ENCODE measurements at places on chromosomes 1 and 21.

DNA sequence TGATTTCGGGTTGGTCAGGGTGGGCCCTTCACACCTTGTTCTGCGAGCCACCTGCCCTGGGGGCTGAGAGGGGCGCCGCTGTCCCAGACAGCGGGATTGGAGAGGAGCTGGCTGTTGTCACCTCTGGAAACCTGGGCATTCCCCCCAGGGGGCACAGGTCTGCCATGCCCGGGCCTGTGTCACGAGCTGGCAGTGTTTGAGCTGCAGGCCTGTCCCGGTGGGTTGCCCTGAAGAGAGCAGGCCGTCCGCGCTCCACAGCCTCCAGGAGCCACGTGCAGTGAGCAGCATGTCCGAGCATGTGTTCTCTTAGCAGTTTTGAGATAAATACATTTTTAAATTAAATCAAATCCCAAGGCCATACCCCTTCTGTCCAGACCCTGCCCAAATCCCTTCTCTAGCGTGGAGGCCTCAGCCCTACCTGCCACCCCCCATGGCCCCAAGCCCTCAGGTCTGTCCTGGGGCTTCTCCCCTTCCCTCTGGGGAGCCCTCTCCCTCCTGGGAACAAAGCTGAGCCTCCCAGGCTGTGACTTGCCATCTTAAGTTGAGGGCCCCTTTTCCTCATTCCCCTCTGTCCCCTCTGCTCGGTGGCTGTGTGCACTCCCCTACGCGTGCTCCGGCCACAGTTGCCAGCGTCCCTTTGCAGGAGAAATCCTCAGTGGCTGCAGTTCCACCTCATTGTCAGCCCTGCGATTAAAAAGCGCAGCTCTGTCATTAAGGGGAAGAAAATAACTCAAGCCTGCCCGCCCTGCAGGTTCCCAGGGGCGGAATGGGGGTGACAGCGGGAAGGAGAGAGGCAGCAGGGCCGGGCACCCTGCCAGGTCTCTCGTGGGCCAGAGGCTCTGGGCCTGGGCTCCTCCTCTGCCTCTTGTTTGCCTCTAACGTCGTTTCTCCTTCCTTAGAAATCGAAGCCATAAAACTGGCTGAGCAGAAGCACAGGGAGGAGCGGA is 26.6 kb downstream of the SLX9 start:
- no peak for DNase-seq

GRCh38 chr1:153646672-153647345 is 11.7 kb upstream of the SNAPIN start:
- no peak for DNase-seq

GRCh38 chr1:159791461-159791860 is 10.7 kb downstream of the DUSP23 start:
- DNase-seq: no peak

- DNase-seq: no peak
Observed at GRCh38 chr1:218436346-218436745, 91.2 kb downstream of the TGFB2 start.

- DNase-seq: no peak
Observed at GRCh38 chr1:52323731-52324130, 42.3 kb downstream of the CC2D1B start.

DNA sequence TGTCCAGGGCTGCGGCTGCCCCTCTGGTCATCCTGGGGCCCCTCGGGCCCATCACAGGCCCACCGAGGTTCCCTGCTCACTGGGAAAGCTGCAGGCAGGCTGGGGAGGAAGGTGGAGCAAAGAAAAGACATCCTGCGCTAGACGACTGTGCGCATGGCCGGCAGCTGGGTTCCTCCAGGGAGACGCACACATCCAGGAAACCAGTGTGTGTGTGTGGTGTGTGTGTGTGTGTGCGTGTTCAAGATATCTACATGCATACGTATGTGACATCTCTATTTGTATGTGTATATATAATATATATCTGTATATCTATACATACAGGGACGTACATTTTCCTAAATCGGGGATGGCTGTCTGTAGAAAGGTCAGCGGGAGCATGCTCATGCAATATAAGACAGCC is 63.7 kb downstream of the ACOT7 start:
- no peak for DNase-seq

DNA sequence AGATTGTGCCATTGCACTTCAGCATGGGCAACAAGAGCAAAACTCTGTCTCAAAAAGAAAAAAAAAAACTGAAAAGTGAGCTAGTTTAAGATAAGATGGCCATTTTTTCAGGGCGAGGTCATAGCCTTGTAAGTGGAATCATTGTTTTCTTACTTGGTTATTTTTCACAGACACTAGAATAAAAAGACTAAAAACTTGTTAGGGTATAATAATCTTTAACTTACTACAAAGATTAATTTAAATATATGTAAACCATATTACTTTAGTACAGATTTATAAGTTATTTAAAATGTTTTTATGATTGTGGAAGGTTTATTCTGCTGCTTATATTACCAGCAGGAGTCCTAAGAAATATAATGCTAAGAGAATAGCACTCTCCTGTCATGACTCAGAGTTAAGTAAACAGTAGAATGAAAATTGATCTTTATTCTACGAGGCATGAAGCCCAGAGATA is 23.5 kb downstream of the ANGPTL1 start:
- DNase-seq: no peak

DNA sequence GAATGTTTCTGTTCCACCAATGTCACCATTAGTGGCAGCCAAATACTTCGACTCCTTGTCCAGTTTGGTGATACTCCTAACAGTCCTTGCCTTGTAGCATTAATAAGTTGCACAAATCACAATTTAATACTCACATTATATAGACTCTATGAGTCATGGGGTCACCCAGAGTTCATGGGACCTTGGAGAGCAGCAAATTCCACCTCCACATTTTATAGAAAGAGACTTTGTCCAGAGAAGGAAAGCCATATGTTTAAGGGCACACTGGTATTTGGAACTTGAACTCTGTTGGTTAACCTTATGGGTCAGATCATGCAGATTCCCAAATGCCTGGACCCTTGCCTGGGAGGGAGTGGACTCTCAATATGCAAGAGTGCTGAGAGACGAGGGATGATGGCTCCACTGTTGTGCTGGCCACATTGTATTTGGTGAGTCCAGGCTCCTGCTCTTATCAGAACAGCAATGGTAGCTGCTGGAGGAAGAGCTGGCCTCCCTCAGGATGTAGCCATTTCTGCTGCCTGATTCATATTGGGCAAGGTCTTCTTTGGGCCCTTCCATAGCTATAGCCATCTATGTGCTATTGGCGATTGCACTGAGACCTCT is 30.6 kb downstream of the DNAJC6 start:
- DNase-seq: no peak

DNA sequence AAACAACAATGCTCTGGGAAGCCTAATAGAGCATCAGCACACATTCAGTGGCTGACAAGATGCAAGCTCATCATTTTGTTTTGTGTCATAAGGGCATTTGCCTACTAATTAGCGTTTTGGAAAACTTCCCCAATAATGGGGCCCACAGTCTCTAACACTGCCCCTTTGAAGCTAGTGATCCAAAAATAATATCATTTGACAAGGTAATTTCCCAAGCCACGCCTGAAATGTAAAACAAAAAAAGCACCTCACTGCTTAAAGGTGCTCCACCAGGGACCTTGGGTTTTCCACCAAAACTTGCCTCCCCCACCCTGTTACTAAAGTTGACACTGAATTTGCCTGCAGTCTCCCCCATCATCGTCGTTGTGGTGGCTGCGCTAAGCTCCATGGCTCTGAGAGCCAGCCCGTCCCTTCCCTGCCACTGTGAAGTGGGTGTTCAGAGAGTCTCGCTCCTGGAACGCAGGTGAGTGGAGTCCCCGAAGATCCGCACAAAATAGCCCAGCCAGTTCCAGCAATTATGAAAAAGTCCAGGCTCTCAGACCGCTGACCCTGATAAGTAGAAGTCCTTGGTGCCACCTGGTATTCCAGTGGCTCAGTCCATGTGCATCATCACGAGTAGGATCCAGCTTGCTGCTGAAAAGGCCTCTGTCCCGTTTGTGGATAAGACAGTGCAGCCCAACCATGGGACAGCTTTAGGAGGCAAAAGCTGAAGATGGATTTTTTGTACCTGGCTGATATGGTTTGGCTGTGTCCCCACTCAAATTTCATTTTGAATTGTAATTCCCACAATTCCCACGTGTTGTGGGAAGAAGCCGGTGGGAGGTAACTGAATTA is 52.2 kb downstream of the RAB3GAP2 start:
- no peak for DNase-seq

GRCh38 chr1:25794325-25794724 is 5.7 kb upstream of the SELENON start:
- no peak for DNase-seq

DNA sequence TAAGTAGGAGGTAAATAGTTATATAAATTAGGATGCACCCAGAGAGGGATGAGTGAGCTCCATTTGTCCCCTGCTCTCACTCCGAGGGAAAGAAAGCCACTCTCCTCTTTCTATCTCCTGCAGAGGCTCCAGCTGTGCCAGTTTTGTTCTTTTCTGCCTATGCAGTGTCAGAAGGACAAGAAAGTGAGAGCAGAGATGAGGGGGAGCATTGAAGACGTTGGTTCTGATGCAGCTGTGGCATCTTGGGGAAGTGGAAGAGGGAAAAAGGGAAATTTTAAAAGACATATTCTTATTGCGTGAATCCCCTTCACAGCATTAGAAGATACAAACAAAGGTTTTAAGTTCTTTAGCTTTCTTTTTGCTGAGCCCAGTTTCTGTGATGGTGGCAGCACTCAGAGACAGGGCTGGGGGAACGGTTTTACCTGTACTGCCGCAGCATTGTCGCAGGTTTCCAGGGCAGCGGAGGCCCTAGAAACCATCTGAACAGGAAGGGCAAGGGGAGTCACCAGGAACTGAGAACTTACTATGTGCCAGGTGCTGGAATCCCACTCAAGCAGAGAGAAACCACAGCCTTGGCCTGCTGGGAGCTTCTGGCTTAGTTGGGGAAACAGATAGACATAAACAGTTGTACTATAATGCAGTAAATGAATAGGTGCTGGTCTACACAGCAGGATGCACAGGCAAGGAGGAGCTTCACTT is 44.9 kb upstream of the USP24 start:
- DNase-seq: no peak

GRCh38 chr1:78096976-78097375 is 51.2 kb downstream of the GIPC2 start:
- DNase-seq: no peak

DNA sequence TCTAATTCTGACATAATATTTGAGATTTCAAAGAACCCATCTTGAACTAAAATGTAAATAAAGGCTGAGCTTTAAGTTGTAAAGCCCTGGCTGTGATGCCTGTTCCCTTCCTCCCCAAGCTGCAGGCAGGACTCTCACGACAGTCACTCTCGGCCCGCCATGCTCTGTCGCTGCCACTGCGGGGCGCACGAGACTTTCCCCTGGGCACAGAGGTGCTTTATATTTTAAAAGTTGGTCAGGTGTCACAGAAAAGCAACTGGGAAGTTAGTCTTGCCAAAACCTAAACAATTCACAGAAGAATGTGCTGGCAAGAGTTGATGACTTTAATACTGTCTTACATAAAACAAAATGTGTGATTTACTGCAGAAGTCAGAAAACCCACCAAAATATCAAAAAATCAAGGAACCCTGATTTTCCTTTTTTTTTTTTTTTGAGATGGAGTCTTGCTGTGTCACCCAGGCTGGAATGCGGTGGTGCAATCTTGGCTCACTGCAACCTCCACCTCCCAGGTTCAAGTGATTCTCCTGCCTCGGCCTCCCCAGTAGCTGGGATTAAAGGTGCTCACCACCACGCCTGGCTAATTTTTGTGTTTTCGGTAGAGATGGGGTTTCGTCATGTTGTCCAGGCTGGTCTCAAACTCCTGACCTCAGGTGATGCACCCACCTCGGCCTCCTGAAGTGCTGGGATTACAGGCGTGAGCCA is 10.7 kb downstream of the LRRC47 start:
- no peak for DNase-seq

DNA sequence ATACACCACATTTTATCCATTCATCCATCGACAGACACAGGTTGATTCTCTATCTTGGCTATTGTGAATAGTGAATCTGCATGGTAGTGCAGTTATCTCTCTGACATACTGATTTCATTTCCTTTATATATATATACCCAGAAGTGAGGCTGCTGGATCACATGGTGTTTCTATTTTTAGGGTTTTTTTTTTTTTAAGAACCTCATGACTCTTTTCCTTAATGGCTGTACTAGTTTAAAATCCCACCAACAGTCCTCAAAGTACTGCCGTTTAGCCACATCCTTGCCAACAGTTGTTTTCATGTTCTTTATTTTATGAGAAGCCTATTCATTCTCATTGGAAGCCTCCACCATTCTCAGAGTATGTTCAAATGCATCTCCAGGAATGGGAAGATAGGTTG is 258.7 kb upstream of the SNX7 start:
- no peak for DNase-seq

- no peak for DNase-seq
Observed at GRCh38 chr21:15552914-15553494, 176.8 kb upstream of the USP25 start.

- DNase-seq: no peak
Observed at GRCh38 chr1:43921022-43921421, 12.6 kb upstream of the ARTN start.

DNA sequence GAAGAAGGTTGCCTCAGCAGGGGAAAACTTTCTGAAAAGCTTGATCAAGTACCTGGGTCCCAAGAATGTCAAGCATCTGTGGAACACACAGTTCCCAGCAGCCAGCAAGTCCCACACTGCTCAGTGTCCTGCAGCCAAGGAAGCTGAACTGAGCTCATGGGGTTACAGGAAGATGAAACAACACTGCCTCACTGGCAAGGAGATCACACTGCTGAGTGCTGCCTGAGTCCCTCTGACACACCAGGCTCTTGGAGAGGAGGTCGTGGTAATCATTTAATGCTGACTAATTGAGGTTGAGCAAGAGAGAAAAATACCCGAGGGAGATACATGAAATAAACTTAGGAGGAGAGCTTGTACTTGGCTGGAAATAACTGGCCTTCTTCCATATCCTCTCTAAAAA is 75.2 kb downstream of the MPZL1 start:
- no peak for DNase-seq

DNA sequence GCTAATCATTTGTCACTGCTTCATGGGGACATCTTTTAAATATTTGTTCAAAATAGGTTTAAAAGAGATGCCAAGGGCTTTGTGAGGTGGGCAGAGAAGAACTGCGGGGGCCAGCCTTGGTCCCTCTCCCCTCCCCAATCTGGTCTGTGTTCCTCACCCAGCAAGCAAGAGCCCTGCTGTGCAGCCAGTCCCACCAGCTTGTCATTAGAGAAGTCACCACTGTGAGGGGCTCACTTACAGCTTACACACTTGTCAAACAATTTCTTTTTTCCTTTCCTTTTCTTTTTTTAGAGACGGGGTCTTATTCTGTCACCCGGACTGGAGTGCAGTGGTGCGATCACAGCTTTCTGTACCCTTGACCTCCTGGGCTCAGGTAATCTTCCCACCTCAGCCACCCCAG is 10.4 kb upstream of the CDK18 start:
- DNase-seq: no peak

- DNase-seq: no peak
Observed at GRCh38 chr1:13546791-13547190, 33.0 kb upstream of the LRRC38 start.

- no peak for DNase-seq
Observed at GRCh38 chr1:42282867-42283583, 52.0 kb downstream of the FOXJ3 start.

GRCh38 chr1:61904354-61904753 is 162.1 kb downstream of the PATJ start:
- DNase-seq: no peak

Measured in effector CD4-positive, alpha-beta T cell (primary cell).